ENCODE measurements at places on chromosomes 12 and 14.
A peak's percentile ranks its signal among the peaks of the same experiment; 100 is the strongest.

- no peak for DNase-seq
Measured at GRCh38 chr12:63292471-63293221, 141.6 kb upstream of the AVPR1A start.

GRCh38 chr12:95815632-95816212 is 25.2 kb upstream of the NTN4 start:
- no peak for DNase-seq

GRCh38 chr12:107948391-107948945 is 174.0 kb downstream of the ASCL4 start:
- no peak for DNase-seq

GRCh38 chr14:31954991-31955390 is 122.1 kb upstream of the ARHGAP5 start:
- no peak for DNase-seq

- DNase-seq: peak; percentile 67
Measured at GRCh38 chr14:70885343-70886022, 21.8 kb upstream of the PCNX1 start.

DNA sequence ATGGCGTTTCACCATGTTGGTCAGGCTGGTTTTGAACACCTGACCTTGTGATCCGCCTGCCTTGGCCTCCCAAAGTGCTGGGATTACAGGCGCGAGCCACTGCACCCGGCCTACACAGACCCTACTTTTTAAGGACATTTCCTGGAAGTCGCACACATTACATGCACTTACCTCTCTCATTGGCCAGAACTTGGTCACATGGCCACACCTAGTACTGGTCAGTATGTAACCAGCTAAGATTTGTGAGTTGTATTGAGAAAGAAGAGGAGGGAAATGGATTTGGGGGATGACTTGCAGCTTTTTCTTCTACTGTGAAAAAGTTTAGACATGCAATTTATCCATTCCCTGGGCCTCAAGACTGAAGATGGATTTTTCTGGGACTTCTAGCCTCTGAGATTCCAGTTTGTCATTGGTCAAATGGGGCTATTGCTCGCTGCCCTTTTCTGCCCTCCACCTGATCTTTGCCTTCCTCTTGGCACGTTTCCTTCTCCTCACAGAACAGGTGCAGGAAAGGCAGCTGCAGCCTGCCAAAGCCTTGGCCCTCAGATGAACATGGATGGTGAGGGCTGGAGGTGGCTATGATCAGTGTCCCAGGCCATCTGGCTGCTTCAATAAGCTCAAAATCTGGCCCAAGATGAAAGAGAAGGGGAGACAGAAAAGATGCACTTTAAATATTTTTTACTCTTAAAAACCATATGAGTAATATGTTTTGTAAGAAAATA is 7.1 kb upstream of the ZDHHC22 start:
- DNase-seq: peak; percentile 13

DNA sequence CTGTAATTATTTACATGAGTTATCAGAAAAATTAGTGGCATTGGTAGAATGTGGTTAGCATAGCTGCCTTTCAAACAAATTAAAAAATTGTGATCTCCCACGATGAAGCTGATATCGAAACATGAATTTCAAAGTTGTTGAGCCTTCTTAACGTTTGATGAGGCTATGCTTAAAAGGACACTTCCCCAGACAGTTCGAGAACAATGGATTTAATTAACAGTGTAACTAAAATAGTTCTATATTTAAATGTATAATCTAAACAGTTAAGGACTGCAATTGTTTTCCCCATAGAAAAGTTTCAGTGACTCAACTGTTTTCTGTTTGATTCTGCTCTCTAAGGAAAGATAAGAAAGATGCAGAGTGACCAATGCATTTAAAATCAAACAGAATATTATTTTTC is 1.6 kb downstream of the CLEC2B start:
- no peak for DNase-seq

DNA sequence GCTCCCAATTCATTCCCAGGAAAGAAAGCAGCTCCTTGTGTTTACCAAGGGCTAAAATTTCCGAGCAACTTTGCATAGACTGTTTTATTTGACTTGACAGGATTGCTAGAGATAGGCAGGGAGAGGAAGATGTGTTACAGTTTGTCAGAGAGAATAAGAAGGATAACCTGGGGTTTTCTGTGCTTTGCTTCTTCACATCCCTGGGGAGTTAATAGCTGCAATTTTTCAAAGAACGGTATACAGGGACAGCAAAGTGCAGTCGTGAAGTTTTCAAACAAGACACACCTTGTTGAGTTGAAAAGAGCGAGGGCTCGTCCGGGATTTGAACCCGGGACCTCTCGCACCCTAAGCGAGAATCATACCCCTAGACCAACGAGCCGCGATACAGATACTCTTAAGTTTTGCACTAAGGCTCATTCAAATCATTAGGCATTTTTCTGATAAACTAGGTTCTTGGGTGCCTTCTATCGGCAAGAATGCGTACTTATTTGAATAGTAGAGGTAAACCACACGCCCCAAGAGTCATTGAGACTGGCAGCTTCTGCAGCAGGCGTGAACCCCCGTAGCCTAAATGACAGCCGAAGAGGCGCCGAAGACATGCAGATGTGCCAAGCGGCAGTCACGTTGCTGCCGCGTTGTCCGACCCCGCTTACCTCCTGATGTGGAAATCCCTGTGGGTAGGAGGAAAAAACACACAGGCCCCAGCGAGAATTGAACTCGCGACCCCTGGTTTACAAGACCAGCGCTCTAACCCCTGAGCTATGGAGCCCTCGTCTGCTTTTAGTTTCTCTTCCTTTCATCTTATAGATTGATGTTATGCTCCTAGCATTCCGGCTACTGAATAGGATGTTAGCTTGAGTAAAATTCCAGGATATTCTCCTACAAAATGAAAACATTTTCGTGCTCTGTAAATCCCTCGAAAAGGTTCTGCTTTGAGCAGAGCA is 22.2 kb upstream of the RNASE12 start:
- peak; percentile 79 for DNase-seq

- no peak for DNase-seq
Measured at GRCh38 chr12:19539071-19539470, 99.8 kb downstream of the AEBP2 start.

GRCh38 chr14:62885451-62885850 is 159.8 kb downstream of the KCNH5 start:
- no peak for DNase-seq

DNA sequence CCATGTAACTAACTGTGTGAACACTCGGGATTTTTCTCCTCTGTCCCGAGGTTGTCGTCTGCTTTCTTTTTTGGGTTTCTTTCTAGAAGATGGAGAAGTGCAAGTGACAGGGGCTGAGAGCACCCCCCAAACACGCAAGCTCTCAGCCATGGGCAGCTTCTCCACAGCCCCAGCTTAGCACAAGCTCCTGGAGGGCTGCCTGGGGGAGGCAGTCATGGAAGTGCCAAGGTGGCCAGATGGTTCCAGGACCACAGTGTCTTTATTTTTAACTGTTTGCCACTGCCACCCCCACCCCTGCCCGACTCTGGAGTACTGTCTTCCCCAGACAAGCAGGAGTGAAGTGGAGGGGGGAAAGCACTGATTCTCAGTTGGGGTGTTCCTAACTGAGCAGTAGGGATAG is 58.2 kb downstream of the ST8SIA1 start:
- no peak for DNase-seq

- no peak for DNase-seq
Measured at GRCh38 chr12:26231921-26232320, 36.5 kb downstream of the SSPN start.

GRCh38 chr14:105148604-105149145 is 19.9 kb downstream of the JAG2 start:
- DNase-seq: no peak

DNA sequence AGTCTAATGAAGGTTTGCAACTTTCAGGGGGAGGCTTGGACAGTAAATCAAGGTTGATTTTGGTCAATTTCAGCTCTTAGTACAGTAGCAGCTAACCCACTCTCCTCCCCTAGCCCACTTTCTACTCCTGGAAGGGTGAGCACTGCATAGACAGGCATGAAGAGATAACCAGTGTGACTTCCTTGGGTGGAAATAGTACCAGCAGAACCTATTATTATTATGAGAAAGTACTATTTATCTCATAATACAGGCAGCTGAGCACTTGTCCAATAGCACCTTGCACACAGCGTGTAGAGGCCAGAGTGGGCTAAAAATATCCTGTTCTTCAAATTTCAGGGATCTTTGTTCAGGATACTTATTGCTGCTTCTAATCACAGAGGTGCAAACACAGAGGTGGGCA is 96.2 kb upstream of the FKBP4 start:
- DNase-seq: no peak

GRCh38 chr12:103373088-103373523 is 122.7 kb downstream of the C12orf42 start:
- DNase-seq: no peak

GRCh38 chr12:98341732-98342131 is 173.7 kb upstream of the TMPO start:
- no peak for DNase-seq

DNA sequence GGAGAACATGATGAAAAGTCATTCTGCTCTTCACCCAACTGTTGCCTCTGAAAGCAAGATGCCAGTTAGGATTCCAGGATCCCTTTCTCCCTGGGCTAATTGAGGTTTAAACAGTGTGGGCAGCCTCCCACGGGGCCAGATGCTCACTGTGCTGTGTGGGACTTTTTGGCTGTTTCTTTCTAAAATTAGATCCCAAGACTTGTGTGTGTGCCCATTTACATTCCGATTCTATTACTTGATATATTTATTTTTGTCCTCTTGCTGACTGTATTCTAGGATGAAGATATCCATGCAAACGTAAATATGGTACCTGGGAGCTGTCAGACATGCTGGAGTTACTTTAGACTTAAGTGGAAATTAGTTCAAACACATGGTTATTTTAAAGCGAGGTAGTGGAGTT is 6.2 kb downstream of the IFT43 start:
- DNase-seq: no peak

- no peak for DNase-seq
Measured at GRCh38 chr14:104161602-104162367, 23.4 kb downstream of the KIF26A start.

DNA sequence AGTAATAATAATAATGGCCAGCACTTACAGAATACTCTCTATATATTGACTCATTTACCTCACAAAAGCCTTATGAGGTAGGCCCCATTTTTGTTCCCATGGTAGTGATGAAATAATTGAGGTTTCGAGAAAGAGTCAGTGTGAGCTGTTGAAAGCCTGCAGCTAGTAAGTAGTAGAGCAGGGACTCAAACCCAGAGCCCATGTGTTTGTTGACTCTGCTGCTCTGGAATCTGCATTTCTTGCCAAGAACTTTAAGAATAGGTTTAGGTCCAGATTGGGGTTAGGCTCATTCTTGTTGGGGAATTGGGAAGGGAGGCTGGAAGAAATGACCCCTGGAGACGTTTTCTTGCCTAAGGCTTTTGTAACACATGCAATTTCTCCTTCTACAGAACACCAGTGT is 27.9 kb downstream of the DYRK4 start:
- no peak for DNase-seq

- DNase-seq: no peak
Measured at GRCh38 chr12:52771505-52771904, 5.6 kb downstream of the KRT76 start.

- DNase-seq: no peak
Measured at GRCh38 chr14:105554523-105554922, 28.1 kb downstream of the TMEM121 start.

GRCh38 chr12:789852-790563 is 37.6 kb downstream of the WNK1 start:
- DNase-seq: no peak

DNA sequence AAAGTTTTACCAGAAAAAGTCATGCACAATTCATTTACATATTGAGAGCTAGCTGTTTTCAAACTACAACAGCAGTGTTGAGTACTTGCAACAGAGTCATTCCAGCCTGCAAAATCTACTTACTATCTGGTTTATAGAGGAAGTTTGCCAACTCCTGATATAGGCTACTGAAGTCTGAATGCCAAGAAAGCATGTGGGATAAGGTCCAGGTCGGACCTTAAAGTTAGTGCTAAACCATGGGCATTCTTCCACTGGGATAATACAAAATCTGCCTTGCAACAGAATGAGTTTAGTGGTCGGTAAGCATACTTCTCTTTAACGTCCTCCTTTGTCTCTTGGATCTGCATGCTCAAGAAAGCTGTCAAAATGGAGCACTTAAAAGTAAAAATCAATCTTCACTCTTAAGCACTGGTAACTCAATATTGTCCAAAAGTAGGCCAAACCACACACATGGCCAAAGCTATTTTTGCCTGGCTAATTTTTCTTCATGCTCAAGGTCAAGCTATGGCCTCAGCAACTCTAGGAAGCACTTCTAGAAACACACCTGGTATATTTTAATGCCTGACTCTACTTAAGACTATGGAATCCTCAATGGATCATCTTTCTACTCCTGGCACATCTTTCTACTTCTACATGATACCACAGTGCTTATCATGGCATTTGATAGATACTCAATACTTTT is 364.9 kb upstream of the KITLG start:
- no peak for DNase-seq

DNA sequence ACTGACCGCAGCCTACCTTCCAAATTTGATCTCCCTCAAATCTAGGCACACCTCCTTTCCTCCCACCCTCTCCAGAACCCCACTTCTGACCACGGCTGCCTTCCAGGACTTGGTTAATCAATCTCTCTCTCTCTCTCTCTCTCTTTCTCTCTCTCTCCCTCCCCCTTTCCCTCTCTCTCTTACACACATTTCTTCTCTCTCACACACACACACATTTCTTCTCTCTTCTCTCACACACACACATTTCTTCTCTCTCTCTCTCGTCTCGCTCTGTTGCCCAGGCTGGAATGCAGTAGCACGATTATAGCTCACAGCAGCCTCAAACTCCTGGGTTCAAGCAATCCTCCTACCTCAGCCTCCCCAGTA is 521 bp upstream of the GMFB start:
- DNase-seq: no peak

- no peak for DNase-seq
Measured at GRCh38 chr14:84323450-84323849, 1206.5 kb upstream of the FLRT2 start.

DNA sequence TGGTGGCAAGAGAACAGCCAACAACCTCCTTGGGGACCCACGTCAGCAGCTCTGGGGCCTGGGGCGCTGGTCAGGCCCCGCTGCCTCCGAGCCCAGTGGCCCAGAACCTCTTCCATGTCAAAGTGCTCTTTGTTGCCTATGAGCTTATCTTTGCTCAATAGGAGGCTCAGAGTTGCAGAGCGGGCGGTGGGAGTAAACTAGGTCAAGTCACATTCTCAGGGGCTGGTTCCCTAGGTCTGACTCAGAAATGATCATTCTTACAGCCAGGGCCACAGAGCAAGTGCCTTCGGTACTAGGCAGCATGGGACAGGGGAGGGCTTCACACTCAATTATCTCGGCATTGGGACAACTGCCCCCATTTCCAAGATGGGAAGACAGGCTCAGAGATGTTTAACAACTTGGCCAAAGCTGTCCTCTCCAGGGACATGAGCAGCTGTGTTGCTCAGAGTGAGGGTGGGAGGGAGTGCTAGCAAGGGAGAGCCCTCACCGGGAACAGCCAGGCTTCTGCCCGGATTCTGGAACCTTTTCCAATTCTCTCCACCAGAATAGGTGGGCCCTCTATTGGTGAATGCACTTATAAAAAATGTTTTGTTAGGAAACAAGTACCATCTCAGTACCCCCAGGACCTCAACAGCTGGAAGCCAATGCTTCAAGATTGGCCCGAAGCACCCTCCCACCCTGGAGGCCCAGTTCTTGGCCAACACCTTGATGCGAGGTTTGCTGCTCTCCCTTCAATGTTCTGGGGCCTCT is 11.9 kb downstream of the SLC25A29 start:
- no peak for DNase-seq

- no peak for DNase-seq
Measured at GRCh38 chr12:21933656-21934055, 7.6 kb downstream of the ABCC9 start.
